Neural crest cell (in vitro differentiated cells): ENCODE measurements at places on chromosomes 12 and 14.

GRCh38 chr12:52792185-52793029 lies 3.5 kb downstream of the KRT3 start:
- DNase-seq = no peak

GRCh38 chr12:105476616-105477015 lies 146.1 kb downstream of the C12orf75 start:
- DNase-seq = no peak

GRCh38 chr12:9365296-9365695 lies 157.1 kb upstream of the PZP start:
- DNase-seq = no peak

DNA sequence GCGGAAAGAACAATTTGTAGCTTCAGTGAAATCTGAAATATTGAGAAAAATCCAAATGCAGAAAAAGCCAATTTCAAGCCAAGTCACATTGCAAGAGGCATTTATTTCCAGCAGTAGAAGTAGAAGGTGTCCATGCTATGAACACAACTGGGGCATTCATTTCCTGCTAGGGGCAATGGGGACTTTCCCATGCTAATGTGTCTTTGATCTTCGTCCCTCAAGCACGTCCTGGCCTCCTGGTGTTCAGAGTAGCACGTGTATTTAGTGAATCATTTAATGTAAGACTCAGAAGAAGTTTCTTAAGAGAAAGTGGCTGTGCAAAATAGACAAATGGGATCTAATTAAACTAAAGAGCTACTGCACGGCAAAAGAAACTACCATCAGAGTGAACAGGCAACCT lies 267.9 kb downstream of the TMEM132C start:
- no peak for DNase-seq

- DNase-seq = no peak
Observed at GRCh38 chr12:42325326-42325652, 605 bp downstream of the ZCRB1 start.

DNA sequence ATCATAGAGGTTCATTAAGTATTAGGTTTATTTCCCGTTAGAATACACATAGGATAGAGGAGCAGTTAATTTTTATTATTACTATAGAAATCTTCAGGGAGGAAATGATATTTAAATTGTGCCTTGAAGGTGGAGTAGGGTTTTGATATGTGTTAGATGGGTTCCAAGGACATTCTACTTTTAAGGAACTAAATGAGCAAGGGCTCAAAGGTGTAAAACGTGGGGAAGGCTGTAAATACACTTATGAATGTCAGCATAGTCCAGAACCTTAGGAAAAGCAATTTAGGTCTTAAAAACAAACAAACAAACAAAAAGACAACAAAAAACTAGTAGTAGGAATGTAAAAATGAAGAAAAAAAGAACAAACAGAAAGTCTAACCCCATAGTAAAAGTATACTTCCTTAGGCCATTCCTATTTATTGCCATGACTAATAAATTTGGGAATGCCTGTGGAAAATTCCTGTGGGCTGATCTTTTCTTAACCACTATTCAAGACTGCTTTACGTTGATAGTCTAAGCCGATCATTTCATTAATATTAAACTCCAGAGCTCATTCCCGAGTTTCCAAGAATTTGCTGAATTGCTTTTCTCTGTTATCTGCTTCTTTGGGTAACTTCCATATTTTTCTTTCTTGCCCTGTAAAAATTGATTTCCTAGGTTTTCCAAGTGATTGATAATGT lies 180.3 kb downstream of the RAD51B start:
- DNase-seq = no peak

- no peak for DNase-seq
Observed at GRCh38 chr12:91053951-91054715, 3.7 kb downstream of the KERA start.

DNA sequence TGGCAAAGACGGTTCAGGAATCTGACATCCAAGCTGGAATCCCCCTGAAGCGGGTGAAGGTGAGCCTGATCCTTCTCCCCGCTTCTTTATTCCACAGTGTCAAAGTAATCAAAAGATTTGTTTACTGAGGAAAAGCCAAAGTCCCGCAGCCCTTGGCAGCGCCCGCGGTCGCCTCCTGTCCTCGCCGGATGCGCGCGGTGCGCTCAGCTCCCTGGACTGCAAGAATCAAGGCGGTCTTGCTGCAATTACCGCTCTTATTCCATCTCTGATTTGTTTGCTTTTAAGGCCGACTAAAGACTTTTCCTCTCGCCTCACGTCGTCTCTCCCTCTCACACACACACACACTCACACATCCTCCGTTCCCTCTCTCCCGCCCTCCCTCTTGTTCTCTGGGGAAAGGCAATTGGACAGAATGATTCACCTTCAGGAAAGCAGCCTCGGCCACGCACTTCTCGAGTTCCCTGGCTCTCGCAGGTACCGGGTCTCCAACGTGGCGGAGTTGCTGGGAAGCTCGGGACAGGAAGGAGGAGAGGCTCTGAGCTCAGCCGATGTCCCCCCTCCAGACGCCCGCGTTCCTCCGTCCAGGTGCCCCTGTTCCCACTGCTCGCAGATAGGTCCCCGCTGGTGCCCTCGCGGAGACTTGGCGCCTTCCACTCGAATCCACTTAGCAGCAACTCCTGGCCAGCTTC lies 68.6 kb upstream of the USP15 start:
- DNase-seq = peak; percentile 20

DNA sequence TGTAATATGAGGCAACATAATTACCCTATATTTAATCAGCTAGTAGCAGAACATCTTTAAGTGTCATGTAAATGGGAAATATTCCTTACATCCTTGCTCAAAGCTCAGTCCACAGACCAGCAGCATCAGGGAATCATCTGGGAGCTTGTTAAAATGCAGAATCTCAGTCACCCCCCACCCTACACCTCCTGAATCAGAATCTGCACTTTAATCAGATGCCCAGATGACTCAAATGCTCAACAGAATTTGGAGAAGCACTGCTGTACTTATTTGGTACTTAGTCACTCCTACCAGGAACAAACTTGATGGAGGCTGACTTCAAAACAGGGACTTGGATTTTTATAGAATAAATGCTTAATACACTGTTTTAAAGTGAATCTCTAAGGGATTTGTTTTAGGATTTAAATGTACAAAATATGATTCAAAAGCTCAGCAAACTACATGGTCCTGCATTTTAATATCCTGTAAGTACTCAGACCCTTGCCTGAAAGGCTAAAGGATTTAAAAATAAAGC lies 96.5 kb downstream of the ARMH4 start:
- DNase-seq = no peak

DNA sequence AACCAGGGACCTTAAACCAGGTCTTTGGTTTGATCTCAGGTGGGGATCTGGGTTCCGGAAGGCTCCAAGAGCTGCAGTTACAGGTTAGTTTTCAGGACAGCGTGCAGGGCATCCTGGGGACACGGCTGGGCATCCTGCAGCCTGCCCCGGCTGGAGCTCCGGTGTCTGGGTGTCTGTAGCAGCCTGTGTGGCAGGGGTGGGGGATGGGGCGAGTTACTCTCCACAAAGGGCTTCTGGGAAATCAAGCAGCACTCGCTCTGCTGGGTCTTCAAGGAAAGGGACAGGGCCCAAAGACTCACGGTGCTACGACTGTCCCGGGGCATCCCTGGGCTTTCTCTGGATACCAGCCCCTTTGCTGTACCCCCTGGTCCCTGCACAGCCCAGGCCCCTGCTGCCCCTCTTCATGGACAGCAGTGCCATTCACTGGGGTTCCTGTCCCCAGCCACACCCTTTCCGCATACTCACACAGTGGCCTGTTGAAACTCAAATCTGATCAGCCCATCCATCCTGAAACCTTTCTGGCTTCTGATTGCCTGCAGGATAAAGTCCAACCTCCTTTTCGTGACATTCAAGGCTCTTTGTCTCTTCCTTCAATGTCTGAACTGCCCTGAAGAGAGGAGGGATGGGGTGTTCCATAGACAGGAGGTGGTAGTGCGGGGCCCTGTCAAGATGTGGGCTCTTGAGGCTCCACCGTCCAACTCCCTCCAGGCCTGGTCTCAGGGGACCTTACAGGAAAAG lies 22.2 kb upstream of the PPP1R13B start:
- DNase-seq = no peak

- DNase-seq = no peak
Observed at GRCh38 chr12:65561798-65562382, 262.4 kb upstream of the HMGA2 start.
